ENCODE measurements at places on chromosomes 13 and 19. TPM values are rescaled to one million over a fixed set of nuclear protein-coding genes. Genes with fewer than 3 reads are reported as not detected.
A peak's percentile ranks its signal among the peaks of the same experiment; 100 is the strongest.

Gene TEX101
- not detected for total RNA-seq

Gene PGLYRP2
- total RNA-seq = not detected

- peaks cover 14% of the 10 kb centered on the region for H3K4me1 ChIP-seq
- no peak for DNase-seq
- no peak overlapping the region for H3K4me3 ChIP-seq
- no peak overlapping the region for H3K27ac ChIP-seq
- no peaks in the 10 kb centered on the region for H3K36me3 ChIP-seq
Observed at GRCh38 chr13:43846496-43847158, 32.9 kb downstream of the CCDC122 start.

GRCh38 chr13:59494560-59494970, 669.2 kb downstream of the DIAPH3 start:
- no peak overlapping the region for H3K4me3 ChIP-seq
- no peaks in the 10 kb centered on the region for H3K36me3 ChIP-seq
- H3K27me3 ChIP-seq = no peaks in the 10 kb centered on the region
- no peak overlapping the region for H3K27ac ChIP-seq

DNA sequence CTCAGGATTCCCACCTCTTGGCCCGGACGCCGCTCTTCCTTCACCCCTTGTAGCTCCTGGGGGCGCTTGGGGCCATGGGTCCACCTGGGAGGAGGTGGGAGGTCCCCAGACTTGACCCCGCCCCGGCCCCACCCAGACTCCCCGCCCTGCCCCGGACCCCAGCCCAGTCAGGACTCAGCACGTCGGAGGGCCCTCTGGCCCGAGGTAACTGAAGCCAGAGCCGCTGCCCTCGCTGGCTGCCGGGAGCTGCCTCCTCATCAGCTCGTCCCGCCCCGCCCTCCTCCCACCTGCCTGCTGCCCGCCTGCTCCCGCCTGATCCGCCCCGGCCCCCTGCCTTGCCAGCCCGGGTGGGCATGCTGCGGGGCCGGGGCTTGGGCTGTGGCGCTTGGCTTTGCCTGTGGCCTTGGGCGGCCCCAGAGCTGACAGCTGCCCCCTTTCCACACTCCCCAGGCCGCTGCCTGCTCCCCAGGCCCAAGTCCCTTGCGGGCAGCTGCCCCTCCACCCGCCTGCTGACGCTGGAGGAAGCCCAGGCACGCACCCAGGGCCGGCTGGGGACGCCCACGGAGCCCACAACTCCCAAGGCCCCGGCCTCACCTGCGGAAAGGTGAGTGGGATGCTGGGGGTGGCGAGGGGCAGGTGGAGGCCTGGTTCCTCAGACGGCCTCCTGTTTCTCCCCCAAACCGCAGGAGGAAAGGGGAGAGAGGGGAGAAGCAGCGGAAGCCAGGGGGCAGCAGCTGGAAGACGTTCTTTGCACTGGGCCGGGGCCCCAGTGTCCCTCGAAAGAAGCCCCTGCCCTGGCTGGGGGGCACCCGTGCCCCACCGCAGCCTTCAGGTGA, 9.4 kb downstream of the ARHGAP33 start:
- peaks cover 15% of the 10 kb centered on the region for H3K27me3 ChIP-seq
- H3K27ac ChIP-seq = no peak overlapping the region
- no peak overlapping the region for H3K4me3 ChIP-seq
- no peaks in the 10 kb centered on the region for H3K36me3 ChIP-seq
- DNase-seq = no peak
- no peaks in the 10 kb centered on the region for H3K4me1 ChIP-seq

DNA sequence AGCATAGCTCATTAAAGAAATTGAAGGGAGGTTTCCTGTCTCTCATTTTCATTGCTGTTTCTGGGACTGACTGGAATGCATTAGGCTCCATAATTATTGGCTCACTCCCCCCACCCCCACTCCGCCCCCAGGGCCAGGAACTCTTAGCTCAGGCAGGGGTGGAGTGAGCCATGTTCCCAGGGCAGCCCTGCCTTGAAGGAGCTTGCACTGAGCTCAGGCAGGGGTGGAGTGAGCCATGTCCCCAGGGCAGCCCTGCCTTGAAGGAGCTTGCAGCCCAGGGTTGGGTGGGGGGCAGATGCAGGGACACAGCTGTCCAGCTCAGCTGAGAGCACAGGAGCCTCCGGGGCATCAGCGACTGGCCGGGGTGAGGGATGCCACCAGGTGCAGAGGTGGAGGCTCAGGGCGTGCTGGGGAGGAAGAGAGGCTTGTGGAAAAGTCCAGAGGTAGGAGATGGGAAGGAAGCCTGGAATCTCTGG, 39.1 kb upstream of the TFDP1 start:
- H3K27me3 ChIP-seq = no peaks in the 10 kb centered on the region
- DNase-seq = peak; percentile 50
- no peak overlapping the region for H3K27ac ChIP-seq
- no peak overlapping the region for H3K4me3 ChIP-seq
- H3K36me3 ChIP-seq = peaks cover 6% of the 10 kb centered on the region
- peaks cover 23% of the 10 kb centered on the region for H3K4me1 ChIP-seq

Gene ZNF66
- total RNA-seq = 4.9 TPM

DNA sequence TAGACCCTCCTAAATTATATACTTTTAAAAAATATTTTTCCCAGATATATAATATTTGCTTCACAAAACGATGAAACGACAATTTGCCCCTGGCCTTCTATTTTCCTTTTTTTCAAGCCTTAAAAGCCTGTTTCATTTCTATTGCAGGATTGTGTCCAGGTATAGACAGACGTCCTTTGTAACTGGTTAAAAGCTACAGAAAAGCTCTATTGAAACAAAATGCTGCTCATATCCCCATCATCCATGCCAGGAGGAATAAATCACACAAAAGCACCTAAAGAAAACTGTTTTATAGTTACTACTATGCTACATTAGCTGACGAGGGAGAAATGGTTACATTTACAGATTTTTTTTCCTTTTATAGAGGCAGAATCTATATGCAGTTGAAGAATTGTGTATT, 765.1 kb downstream of the DIAPH3 start:
- H3K4me3 ChIP-seq = no peak overlapping the region
- no peaks in the 10 kb centered on the region for H3K4me1 ChIP-seq
- no peak overlapping the region for H3K27ac ChIP-seq
- DNase-seq = no peak

- DNase-seq = no peak
- no peaks in the 10 kb centered on the region for H3K36me3 ChIP-seq
- peaks cover 16% of the 10 kb centered on the region for H3K4me1 ChIP-seq
- H3K27me3 ChIP-seq = no peaks in the 10 kb centered on the region
- peak overlapping the region; percentile 55 for H3K27ac ChIP-seq
Observed at GRCh38 chr13:21310220-21310619, 133.8 kb downstream of the MRPL57 start.
